Upper lobe of right lung (tissue), 1 donor: ENCODE measurements at places on chromosomes 6 and 20.

DNA sequence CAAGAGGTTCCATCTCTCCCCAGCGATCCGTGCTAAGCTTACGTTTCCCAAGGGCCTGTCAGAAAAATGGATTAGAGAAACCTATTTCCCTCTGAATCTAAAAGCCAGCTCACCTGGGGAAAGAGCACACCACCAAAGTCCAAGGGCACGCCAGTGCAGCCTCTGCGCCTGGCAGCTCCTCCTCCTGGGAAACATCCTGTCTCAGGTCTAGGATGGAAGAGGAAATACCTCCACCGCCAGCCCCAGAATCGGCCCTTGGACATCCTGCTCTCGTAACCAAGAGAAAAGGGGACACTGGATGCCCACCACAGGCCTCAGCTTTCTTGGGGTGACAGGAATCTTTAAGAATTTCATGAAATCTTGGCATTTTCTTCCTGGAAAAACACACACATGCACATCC lies 18.7 kb downstream of the RAMACL start:
- no peak for DNase-seq

GRCh38 chr6:151216804-151217203 lies 23.0 kb upstream of the AKAP12 start:
- no peak for DNase-seq

DNA sequence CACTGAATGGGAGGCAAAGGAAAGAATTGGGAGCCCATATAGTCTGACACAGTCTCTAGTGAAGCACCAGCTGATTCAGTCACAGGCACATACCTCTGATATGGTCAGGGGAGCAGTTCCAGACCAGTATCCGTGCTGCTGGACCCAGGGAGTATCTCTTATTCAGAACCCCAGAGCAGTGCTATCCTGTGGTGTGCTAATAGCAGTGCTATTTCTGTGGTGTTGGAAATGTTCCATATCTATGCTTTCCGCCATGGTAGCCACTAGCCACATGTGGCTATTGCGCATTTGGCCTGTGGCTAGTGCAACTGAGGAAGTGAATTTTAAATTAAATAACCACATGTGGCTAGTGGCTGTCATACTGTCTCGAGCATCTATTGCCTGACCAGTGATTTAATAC lies 11.0 kb downstream of the SCUBE3 start:
- no peak for DNase-seq

GRCh38 chr6:52409499-52409898 lies 10.6 kb upstream of the EFHC1 start:
- no peak for DNase-seq

DNA sequence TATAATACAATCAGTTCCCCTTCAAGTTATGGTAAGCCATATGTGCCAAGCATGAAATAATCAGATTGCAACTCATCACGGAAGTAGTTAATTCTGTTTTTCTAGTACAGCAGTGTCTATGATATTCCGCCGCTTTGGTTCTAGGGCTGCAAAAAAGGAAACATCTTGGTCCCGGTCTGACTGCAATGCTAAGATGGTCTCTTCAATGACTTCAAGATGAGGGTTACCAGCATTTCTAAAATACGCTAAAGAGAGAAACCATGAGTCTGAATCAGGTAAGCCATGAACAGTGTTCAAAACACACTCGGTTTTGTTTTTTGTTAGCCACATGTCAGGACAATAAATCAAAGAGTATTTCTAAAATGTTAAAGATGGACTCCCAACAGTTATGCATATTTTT lies 3.2 kb upstream of the ANKRD60 start:
- DNase-seq, result no peak

DNA sequence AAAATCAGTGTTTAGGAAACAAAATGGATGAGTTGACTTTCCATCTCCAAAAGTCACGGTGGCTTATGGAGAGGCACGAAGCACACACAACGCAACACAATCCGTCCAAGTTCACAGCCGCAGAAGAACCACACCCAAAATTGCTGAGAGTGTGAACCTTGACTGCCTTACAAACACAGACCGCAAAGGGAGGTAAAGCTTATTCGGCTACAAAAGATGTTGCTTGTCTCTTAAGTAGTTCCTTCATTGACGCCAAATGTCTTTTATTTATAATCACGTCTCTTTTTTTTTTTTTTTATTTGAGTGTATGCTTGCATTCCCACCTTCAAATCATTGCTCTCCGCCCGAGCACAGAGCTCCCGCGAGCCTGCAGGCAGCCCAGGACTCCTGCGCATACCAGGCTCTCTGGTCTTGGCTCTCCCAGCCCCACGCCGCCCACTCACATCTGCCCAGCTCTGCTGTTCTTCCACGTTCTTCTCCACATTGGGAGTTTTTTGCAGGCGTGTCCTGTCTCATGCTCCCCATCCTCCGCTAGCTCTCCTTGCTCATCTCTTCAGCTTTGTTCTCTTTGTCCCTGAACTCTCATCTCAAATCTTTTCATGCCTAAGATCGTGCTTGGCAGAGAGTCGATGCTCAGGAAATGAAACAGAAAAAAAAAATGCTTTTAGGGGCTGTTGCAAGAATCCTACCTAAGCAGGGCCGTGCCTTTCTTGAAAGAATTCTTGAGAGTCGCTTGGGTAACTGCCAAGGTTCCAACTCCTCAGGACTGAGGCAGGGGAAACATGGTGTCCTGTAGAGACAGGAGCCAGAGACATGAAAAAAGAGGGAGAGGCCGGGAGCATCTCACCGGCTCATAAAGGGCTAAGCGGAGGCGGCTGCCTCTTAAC lies 25.8 kb downstream of the LY86 start:
- no peak for DNase-seq
